CD4-positive, alpha-beta T cell treated with Interleukin-15 for 1 hour (primary cell): ENCODE measurements at places on chromosomes 1 and 21.

DNA sequence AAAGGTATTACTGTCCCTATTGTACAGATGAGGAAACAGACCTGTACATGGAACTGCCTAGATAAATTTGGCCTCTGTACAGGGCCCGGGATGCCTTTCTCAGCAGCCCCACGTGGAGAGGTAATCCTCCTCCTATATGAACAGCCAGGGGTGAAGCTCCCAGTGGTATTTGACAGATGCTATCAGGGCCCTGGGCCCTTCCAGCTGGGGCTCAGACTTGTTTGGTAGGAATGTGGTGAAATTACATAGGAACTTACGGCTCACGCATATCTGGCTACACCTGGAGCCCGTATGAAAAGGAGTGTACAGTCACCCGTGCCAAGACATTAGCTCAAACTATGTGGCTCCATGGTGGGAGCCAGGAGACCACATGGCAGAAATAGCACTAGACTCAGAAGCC, 24.8 kb upstream of the TCEA3 start:
- no peak for DNase-seq

DNA sequence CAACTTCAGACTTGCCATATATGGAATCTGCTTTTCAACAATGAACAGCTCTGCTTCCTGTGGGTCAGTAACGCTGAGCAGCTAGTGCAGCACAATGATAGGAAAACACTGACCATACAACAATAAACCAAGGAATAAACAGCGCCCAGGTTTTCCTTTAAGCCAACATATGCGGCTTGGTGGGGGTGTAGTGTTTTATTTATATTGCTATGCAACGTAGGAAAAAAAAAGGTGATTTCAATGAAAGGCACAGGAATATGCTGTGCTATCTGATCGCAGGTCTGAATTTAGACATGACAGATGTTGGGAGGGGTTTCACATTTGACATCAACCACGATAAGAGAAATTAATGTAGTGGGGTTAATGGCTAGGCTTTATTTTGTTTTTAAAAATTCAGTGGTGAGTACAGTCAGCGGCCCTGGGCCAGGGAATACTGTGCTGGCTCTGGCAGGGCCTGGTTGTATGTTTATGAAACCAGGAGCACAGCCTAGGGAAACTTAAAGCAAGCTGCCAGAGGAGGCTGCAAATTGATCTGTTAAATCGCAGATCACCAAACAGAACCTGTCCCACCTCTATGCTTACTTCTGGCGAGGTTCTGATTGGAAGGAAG, 4.3 kb downstream of the TSPAN2 start:
- DNase-seq = no peak

DNA sequence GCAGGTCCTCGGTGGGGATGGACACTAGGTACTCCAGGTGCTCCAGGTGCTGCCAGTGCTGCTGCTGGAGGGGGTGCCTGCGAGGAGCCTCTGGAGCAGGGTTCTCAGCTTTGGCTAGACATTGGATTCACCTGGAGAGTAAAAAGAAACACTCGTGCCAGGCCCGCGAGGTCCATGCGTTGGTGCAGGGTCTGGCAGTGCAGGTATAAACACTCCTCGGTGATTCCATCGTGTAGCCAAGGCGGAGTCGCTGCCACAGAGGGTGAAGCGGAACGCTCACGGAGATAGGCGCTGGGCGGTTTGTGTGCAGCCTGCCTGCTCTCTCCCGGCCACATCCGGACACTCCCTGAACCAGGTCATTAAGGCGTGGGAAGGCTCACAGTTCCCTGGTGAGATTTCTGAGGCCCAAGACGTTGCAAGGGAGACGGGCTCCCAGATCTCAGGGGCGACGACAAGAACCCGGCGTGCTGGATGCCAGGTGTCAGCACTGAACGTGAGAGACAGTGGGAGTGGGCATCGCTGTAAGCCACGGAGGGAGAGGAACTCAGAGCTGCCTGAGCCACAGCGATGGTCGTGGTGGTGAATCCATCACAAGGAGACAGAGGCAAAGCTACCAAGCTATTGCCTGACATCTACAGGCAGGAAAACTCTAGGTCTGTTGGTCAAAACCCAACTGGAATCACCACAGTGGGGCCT, 17.2 kb upstream of the SUMO3 start:
- DNase-seq = no peak

DNA sequence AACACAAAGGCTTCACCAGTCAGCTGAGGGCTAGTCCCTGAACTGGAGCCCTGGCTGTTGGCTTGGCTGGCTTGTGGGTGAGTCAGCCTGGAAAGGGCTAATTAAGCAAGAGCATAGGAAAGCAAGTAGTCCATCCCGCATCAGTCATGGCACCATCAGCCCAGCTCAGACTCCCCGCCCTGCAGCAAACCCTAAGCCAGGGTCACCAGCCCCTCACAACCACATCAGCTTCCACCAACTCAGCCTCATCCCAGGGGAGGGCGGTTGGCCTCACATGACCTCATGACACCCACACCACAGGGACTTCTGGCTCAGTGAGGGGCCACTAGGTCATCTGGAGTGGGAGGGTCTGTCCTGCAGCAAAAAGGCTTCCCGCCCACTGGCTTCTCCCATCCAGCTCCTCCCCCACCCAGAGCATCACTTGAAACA, 7.0 kb upstream of the SPATC1L start:
- DNase-seq = no peak

DNA sequence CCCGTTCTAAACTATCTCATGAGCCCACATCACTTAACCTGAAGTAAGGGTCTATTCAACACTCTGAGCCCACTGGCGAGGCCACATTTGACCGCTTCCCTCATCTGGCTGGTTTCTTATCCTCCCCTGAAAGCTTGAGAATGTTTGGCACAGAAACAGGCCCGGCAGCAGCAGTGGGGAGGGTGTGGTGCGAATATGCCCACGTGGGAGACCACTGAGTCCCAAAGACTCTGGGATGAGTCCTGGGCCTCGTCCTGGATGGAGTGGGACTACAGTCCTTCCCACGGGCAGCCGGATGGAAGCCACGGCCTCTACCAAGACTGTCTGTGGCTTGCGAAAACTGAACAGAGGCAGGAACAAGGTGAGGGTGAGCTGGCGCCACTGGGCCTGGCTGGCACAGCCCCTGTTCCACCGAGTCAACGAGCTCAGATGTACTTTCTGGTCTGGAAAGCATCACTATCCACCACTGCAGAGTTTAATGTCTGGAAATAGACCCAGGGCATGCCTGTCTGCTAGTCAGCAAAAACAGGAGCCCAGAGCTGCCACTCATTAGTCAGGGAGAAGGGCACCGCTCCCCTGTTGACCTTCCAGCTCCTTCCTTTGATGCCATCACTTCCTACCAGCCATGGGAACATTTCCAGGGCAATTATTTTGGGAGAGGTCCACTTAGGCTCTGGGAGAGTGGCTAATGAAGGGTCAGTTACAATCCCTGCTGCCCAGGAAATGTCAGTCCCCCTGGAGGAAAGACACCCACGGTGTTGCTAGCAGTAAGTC, 386.6 kb downstream of the MATN1 start:
- no peak for DNase-seq

- DNase-seq = no peak
Observed at GRCh38 chr1:95040032-95040525, 32.7 kb downstream of the ALG14 start.

- no peak for DNase-seq
Observed at GRCh38 chr1:60936163-60936562, 146.2 kb upstream of the NFIA start.

- DNase-seq = peak; percentile 72
Observed at GRCh38 chr1:112718691-112719418, 3.7 kb upstream of the PPM1J start.

DNA sequence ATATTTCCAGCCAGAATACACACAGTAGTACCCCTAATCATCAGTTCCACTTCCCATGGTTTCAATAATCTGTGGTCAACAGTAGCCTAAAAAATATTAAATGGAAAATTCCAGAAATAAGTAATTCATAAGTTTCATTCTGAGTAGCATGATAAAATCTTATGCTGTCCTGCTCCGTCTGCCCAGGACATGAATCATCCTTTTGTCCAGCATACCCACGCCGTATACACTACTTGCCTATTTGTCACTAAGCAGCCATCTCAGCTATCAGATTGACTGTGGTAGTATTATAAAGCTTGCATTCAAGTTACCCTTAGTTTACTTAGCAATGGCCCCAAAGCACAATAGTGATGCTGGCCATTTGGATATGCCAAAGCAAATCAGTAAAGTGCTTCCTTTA, 118.7 kb downstream of the SLC5A9 start:
- no peak for DNase-seq

- DNase-seq = no peak
Observed at GRCh38 chr1:99737016-99737415, 29.4 kb downstream of the FRRS1 start.

- no peak for DNase-seq
Observed at GRCh38 chr1:208683141-208683540, 439.0 kb upstream of the PLXNA2 start.

DNA sequence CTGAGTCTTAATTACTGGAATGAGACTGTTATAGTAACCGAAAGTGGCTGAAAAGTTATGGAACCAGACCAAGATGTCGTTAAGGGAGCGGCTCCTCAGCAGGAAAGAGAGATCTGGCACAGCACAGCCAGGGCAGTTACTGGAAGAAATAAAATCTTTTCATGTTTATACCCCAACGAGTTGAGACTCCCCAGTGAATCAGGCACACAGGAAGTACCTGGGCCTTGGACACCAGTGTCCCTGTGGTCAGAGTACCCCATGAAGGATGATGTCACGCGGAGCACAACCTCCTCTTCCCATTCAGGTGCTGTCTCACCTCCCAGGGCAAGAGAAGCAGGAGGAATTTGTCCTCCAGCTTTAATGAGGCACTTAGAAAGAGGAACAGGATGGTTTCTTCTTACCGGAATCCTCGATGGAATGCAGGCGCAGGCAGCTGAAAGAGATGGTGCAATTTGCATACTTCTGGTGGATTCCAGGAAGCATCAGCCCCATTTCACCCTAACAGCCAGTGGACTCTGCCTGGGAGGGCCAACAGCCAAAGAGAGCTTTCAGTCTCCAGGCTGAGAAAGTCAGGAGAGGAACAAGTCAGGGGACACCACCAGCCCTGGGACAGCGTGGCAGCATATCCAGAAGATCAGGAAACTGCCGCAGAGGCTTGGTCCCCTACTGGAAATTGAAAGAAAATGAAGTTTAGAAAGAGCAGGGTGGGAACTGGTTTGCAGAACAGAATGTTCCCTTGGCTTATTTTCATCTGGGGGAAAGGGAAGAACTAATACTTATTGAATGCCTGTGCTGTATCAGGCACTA, 35.9 kb upstream of the CTTNBP2NL start:
- DNase-seq = no peak

GRCh38 chr21:44802396-44803153, 955 bp upstream of the UBE2G2 start:
- no peak for DNase-seq

DNA sequence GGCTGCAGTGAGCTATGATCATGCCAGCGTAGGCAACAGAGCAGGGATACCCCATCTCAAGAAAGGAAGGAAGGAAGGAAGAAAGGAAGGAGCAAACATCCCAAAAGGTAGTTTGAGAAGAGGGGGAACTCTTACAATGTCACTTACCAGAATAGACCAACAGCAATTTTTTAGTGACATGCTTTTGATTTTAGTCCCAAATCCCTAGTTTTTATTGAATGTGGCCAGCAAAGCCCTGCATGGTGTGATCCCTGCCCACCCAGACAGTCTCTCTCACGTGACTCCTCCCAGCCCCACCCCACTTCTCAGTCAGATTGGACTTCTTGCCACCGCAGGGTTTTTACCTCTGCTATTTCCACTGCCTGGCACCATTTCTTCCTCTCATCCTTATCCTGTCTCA, 39.8 kb upstream of the HNRNPU start:
- DNase-seq = no peak

DNA sequence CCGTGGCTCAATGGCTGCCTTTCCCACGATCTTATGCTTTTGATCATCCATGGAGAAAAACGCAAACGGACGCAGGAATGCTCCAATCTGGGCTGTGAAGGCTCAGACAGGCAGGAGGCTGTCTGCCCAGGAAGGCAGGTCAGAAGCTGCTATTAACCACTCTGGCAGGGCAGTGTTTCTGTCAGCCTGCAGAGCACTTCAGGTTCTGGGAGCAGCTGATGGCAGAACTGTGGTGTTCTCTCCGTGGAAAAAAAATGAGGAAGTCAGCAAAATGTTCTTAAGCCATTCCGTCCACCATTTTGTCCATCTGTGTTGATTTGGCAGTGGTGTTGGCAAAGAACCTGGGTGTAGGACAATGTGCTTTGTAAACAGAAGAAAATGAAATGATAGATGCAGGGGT, 91.7 kb downstream of the SIM2 start:
- DNase-seq = no peak

GRCh38 chr1:156409439-156409838, 40.4 kb downstream of the RHBG start:
- DNase-seq = no peak

GRCh38 chr21:43302062-43302700, 124.8 kb downstream of the SIK1 start:
- DNase-seq = no peak

DNA sequence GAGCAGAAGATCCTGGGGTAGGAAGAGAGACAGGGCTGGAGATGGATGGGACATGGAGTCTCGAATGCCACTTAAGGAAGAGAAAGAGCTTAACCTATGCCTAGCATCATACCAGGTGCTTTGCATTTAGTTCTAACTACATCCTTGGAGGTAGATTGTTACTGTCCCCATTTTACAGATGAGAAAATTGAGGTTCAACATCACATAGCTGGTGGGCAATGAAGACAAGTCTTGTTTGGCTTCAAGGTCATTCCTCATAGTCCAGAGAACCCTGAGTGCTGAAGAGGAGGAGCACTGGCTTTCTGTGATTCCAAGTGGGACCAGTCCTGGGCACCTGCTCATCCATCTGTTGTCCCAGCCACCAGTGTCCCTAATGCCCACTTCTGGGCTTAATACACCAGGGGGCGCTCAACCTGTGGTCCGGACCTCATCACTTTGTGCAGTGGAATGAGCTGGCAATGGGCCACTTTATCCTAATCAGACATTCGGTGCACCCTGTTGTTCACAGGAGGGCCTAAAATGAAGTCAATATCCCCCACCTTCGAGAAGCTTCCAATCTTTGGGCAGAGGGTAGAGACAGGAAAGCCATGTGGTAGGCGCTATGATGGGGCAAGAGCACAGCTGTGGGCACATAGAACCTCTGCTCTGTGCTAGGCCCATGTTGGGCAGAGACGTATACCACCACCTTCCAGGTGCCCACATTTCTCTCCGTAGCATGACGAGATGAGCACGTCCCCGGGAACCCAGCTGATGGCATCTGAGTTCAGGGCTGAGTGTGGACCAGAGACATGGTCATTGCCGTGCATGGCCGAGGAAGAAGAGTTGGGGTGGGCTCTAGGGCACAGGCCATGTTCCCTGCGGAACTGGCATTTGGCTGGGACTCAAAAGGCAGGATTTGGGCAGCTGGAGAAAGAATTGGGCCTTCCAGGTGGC, 9.2 kb downstream of the RPS6KA1 start:
- peak; percentile 44 for DNase-seq
